Endothelial cell (in vitro differentiated cells): ENCODE measurements at places on chromosomes 12 and 14. TPM values are rescaled to one million over a fixed set of nuclear protein-coding genes. Genes with fewer than 3 reads are reported as not detected.
A peak's percentile ranks its signal among the peaks of the same experiment; 100 is the strongest.

DNA sequence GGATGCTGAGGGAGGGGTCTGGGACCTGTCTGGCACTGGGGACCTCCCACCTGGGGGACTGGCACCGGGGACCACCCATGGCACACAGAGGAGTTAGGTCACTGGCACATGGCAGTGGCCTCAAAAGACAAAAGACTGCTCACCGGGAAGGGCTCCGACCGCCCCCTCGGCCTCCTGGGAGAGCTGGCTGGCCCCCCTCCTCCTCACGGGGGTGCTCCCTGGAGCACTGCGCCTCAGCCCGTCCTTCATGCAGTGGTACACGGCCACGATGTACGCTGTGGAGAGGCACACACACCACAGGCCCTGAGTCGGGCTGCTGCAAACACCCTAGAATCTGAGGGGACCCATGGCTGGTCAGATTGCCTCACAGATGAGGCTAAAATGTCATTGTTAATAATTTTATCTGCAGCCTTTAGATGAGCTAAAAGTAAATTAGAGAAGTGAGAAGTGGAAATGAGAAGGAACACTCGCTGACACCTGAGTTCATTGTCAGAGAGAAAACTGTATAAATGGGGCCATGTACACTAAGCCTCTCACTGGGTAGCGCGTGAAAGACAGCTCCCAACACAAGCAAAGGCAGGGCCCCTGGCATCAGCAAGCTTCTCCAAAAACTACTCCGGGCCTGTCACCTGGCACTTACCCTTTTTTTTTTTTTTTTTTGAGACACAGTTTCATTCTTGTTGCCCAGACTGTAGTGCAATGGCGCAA is 14.1 kb downstream of the P2RX2 start:
- peaks cover 12% of the 10 kb centered on the region for H3K27me3 ChIP-seq
- peak overlapping the region; percentile 48 for H3K27ac ChIP-seq
- H3K36me3 ChIP-seq = peaks cover 77% of the 10 kb centered on the region
- DNase-seq = no peak
- peak overlapping the region; percentile 51 for H3K4me3 ChIP-seq
- H3K4me1 ChIP-seq = peaks cover 4% of the 10 kb centered on the region

GRCh38 chr12:14999021-14999694 is 26.3 kb downstream of the PDE6H start:
- no peak overlapping the region for H3K4me3 ChIP-seq
- H3K27me3 ChIP-seq = no peaks in the 10 kb centered on the region
- H3K4me1 ChIP-seq = peaks cover 14% of the 10 kb centered on the region
- no peaks in the 10 kb centered on the region for H3K36me3 ChIP-seq
- no peak for DNase-seq

DNA sequence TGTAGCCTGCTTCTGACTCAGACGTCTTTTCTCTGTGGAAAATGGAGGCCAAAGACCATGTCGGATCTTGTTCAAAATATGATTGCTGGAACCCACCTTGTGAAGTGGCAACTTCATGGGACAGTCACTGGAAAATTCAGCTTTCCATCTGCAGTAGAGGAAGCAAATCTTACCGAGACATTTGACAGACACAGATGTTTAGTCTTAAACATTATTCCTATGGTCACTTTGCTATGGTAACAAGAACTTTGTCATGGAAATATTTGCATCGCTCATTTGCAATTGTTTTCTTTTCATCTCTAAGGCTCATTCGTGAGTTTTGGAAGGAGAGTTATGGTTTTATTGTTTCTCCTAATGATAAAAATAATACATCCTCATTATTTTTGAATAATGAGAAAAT is 98.3 kb upstream of the HIF1A start:
- H3K4me1 ChIP-seq = peaks cover 17% of the 10 kb centered on the region
- peaks cover 2% of the 10 kb centered on the region for H3K27me3 ChIP-seq
- peak overlapping the region; percentile 27 for H3K27ac ChIP-seq
- no peak overlapping the region for H3K4me3 ChIP-seq
- H3K36me3 ChIP-seq = no peaks in the 10 kb centered on the region

DNA sequence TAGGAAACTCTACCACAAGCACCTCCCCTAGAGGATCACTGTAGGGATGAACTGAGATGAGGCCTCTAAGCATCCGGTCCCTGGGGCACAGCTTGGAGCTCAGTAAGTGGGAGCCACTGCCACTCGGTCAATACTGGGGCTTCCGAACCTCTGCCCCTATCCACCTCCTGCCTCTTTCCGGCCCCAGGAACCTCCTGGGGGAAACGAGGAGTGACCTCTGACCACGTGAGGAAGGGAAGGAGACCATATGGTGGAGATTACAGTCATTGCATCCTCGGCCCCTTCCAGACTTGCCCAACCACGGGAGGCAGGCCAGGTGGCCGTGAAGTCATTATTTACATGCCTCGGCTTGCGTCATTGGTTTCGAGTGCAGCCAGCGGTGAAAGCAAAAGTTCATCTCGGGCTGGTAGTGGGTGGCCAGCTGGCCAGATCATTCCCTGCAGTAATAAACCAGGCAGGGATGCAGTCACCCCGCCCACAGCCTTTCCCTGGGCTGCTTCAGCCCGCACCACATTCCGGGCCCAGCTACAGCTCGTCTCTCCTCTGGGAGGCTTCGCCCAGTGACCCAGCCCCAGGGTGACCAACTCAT is 65.4 kb downstream of the C14orf132 start:
- H3K4me1 ChIP-seq = no peaks in the 10 kb centered on the region
- no peak overlapping the region for H3K4me3 ChIP-seq
- H3K27me3 ChIP-seq = peaks cover 7% of the 10 kb centered on the region
- peaks cover 3% of the 10 kb centered on the region for H3K36me3 ChIP-seq
- no peak for DNase-seq

The ETFBKMT gene
- 3.6 TPM for total RNA-seq
